ENCODE measurements at places on chromosomes 1 and 21. TPM values are rescaled to one million over a fixed set of nuclear protein-coding genes. Genes with fewer than 3 reads are reported as not detected.

GRCh38 chr1:87421809-87422208 is 93.1 kb downstream of the LMO4 start:
- no peak for DNase-seq

DNA sequence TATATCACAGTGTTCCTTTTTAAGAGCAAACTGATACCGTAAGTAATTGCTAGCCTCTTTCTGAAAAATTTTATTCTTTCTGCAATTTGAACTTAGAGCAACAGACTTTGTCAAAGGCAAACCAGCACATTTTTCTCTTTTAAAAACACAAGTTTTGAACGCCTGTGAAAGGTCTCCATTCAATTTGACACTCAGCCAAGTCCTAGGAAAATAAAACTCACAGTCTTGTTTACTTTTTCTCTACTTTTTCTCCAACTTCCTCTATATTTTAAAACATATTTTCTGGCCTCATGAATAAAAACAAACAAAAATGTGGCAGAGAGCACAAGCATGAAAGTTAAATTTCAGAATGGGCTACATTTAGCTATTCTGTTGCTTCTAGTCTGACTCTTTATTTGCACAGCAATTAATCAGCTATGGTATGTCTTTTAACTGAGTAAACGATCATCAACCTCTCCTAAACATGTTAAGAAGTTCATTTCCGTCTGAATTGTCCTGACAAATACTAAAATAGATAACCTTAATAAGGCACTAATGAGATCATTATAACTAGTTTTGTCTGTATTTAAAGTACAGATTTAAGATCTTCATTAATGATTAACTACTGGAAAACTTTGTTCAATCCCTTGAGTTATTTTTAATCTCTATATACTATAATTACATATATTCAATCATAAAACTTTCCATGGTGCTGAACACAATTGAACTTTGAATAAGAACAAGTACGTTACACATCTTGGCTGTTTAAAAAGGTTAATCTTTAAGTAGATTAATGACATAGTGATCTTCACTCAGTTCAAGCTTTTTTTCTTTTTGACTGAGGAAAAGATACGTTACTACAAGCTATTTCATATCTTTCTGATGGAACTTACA is 550.6 kb downstream of the PTBP2 start:
- DNase-seq, result no peak

GRCh38 chr1:204123376-204123775 is 28.5 kb downstream of the ETNK2 start:
- no peak for DNase-seq

GRCh38 chr1:41384579-41384978 is 23.3 kb downstream of the FOXO6 start:
- DNase-seq, result no peak

The NHLH1 gene
- 0.65 TPM for total RNA-seq

DNA sequence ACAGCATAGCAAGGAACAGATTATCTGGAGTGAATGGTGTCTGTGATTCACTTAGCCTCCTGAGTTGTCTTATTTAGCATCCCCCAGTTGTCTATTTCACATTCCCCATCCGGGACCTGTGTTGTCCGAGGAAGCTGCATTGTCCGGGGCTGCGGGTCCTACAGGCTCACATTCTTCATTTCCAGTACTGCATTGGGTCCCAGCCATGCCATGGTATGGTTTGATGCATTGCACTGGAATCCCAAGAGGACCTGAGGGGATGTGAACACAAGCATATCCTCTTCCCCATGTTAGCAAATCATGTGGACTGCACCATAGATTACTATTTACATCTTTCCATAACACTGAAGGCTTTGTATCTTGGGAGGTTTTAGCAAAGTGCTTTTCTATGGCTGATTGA is 48.2 kb upstream of the PRELP start:
- no peak for DNase-seq

DNA sequence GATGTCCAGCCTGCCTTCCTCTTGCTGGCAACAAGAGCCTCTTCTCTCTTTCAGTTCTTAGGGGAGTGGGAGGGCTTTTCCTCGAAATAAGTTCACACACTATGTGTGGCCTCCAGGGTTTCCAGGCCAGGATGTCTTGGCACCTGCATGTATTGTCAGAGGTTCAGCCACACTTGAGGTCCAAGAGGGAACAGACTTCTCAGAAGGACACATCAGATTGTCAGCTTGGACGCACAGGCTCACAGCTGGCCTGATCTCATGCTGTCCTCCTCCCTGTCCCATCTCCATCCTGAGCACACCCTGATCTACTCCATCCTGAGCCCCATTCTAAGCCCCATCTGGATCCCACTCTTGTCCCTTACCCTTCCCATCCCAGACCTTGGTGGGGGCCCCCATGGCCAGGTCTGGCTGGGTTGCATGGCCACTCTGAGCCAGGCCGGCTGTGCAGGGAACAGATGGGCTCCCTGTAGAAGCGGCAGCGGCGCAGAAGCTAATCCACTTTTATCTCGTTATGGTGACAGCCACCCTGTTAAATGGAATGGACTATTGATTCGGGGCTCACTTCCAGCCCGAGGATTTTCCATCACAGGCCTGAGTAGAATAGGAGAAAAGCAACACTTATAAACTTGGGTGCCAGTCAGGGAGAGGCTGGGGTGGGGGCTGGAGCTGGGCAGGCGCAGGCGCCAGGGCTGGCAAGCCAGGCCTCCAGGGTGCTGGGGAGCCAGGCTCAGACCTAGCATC is 85.1 kb upstream of the CSF3R start:
- no peak for DNase-seq

The DIO1 gene
- total RNA-seq, result not detected

GRCh38 chr1:8381618-8382017 is 63.7 kb downstream of the SLC45A1 start:
- no peak for DNase-seq

DNA sequence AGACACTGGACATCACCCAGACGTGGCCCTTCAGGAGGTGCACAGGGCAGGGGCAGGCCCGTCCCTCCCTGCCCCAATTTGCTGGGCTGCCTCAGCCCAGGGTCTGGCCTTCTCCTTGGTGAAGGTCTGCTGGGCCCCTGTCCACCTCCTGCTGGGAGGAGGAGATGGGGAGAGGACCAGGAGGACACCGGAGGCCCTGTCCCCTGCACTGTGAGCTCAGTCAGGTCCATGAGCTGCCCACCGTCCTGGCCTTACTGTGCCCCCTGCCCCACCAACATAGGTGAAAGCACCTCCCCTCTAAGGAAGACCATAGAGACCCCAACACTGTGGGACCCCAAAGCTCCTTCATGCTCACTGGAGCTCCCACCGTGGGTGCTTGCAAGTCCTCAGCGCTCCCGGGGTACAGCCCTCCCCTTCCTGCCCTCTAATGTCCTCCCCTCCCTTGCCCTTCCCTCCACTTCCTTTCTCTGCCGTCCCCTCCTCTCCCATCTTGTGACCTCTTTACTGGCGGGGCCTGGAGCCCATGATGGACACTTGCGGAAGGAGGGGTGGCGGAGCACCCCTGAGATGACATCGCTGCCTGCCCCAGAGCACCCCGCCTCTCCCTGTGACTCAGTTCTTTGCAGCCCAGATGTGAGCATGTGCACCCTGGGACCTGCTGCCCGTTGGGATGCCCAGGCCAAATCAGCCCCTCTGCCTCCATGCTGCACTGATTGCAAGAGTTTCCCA is 4.6 kb downstream of the LRRC3 start:
- DNase-seq, result no peak

The TP73 gene
- total RNA-seq, result 0.48 TPM

The SLAMF9 gene
- not detected for total RNA-seq

GRCh38 chr1:41323243-41323642 is 38.0 kb upstream of the FOXO6 start:
- DNase-seq, result no peak

The FCN3 gene
- not detected for total RNA-seq

DNA sequence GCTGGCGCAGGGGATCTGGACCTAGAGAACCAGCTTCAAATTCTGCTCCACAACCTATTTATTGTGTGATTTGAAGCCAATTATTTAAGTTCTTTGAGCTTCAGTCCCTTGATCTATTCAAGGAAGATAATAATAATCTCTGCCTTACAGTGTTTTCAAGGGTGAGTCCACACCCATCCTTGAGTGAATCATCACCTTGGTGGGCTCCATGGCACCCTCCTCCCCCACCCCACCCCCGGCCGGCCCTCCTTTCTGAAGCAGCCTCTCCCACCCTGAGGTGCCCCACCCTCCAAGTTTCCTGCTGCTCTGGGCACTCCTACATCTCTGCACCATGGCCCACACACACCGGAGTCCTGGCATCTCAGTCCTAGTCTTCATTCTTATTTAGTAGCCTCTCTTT is 38.3 kb downstream of the TCP10L start:
- DNase-seq, result no peak

The PLEKHA6 gene
- not detected for total RNA-seq

GRCh38 chr1:41802532-41803501 is 115.9 kb downstream of the HIVEP3 start:
- DNase-seq, result peak; percentile 41

The ZNF683 gene
- total RNA-seq, result not detected

DNA sequence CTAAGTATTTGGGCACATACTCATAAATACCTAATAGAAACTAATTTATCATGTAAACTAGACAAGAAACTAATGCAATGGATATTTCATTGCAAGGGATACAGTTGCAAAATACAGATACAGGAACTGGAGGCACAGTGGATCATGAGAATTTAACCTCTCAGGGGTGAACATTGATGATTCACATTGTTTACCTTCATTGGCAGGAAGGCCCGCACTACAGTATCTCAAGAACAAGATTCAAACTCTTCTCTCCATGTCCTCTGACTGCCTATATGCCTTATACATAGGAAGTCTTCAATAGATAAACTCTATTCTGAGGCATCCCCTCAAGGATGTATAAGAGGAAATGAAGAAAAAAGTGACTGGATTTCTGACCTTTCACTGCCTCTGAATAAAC is 18.4 kb upstream of the PTBP2 start:
- no peak for DNase-seq

The LCE3E gene
- not detected for total RNA-seq

GRCh38 chr1:160778976-160779375 is 17.0 kb upstream of the LY9 start:
- no peak for DNase-seq

The FCGR1A gene
- total RNA-seq, result not detected

DNA sequence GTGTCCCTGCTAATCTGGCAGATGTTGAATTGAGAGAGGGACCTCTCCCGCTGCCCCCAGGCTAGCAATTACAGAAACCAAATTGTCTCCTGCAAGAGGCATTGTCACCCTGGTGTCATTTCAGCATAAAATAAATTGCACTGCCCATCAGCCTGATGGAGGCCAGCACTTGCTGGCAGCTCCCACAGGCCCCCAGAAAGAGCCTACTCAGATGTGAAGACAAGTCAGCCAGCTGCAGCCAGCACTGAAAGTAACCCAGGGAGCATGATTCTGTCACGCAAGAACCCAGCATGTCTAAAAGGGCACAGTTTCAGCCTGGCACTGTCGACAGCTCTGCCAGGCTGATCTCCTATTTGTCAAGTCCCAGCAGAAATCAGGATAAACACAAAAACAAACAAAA is 110.3 kb upstream of the CTTNBP2NL start:
- no peak for DNase-seq

- no peak for DNase-seq
Measured at GRCh38 chr1:84155517-84155916, 11.4 kb downstream of the PRKACB start.

DNA sequence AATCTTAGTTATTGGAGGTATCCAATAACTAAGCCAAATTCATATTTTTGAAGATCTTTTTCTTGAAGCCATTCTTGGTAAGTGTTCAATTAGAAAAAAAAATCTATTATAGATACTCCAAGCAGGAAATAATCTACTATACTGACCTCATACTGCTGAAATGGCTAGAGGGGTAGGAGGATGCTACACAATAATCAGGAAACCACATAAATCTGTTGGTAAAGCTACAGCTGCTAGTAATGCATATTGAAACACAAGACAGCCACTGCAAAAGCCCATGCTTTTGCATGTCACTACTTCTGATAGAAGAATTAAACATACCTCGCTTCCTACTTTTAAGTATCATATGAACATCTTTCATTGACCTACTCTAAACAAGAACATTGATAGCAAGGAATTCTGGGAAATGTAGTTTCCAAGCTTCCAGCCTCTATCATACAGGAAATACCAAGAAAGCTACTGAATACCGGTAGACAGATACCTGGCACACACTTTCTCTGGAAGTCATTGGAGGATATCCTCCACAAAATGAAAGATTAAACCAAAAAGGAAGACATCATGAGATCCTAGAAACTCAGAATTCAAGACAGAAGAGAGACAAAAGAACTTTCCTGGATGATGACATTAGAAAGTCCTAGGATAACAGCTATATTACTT is 103.0 kb upstream of the VAV3 start:
- peak; percentile 22 for DNase-seq

GRCh38 chr1:234600418-234601281 is 9.3 kb downstream of the IRF2BP2 start:
- peak; percentile 48 for DNase-seq

The SYCP1 gene
- not detected for total RNA-seq

GRCh38 chr1:97567000-97567749 is 353.7 kb downstream of the DPYD start:
- DNase-seq, result no peak

- DNase-seq, result no peak
Measured at GRCh38 chr1:145695821-145696629, 11.1 kb downstream of the PDZK1 start.

DNA sequence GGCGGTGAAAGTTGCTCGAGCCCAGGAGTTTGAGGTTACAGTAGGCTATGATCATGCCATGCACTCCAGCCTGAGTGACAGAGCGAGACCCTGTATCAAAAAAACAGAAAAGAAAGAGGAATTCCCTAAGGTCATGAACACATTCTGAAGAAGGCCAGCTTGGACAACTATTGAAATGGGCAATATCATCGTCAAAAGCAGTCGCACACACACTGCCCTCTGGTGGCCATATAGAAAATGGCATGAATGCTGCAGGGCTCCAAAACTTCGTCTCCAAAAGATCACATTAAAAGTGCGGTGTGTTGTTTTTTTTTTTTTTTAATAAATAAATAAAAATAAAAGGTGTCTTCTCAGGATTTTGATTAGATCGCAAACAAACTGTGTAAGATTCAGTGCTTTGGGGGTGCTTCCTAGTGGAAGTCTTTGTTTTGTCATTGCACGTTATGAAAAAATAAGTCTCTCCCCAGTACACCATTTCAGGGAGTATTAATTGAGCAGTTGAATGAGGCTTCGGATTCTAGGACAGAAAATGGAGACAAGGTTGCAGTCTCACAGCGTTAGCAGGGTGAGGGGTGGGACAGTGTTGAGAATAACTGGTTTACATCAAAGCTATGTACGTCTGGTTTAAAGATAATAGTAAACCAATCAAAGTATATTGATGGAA is 87.5 kb upstream of the FMN2 start:
- DNase-seq, result peak; percentile 14

GRCh38 chr1:41539999-41540398 is 55.5 kb upstream of the EDN2 start:
- DNase-seq, result no peak

The PRRX1 gene
- total RNA-seq, result not detected

GRCh38 chr1:12629511-12629956 is 11.5 kb upstream of the DHRS3 start:
- no peak for DNase-seq

The TAS1R1 gene
- not detected for total RNA-seq
